ENCODE measurements at places on chromosomes 13 and 19.

- DNase-seq, result peak; percentile 48
These were observed at the start of gene RUBCNL for GRCh38 chr13:46387064-46387851. RUBCNL (minus strand) TSS chr13:46387252; CDS start chr13:46372475, 14,777 bp downstream.

- DNase-seq, result no peak
These were observed 1096.8 kb upstream of the PCDH20 start for GRCh38 chr13:62512194-62513141.

GRCh38 chr13:113861433-113862030 lies 2.3 kb downstream of the GAS6 start:
- no peak for DNase-seq

DNA sequence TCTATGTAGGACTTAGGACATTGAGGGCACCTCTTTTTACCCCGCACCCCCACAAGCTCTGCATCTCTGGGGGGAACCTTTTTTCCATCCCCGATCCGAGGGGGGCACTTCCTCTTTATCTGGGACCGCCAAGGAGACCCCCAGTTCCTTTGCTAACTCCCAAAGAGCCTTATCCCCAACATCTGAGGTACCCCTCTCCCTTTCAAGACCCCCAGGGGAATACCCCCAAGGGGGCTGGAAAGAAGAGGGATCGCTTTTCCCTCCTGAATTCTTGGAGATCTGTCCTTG lies 1.1 kb downstream of the TNFSF9 start:
- DNase-seq, result no peak

DNA sequence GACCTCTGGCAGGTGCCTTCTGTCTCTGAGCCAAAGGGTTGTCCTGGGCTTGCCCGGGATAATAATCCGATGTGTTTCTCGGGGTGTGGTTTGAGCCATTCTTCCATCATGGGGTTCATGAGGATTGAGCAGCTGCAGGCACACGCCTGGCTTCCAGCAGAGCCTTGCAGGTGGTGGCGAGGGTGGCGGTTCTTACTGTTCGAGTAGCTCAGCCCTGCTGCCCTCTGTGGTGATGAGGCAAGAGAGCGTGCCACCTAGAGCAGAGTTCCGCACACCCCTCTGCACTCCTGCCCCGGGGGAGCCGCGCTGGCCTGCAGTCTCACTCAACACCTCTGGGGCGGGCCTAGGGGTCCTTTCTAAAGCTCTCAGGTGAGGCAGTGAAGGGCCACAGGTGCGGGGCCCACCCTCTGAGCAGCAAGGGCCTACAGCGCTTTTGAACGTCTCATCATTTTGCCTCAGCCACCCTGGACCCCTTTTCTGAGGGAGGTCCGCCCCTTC lies 3.8 kb downstream of the SCN1B start:
- DNase-seq, result no peak

DNA sequence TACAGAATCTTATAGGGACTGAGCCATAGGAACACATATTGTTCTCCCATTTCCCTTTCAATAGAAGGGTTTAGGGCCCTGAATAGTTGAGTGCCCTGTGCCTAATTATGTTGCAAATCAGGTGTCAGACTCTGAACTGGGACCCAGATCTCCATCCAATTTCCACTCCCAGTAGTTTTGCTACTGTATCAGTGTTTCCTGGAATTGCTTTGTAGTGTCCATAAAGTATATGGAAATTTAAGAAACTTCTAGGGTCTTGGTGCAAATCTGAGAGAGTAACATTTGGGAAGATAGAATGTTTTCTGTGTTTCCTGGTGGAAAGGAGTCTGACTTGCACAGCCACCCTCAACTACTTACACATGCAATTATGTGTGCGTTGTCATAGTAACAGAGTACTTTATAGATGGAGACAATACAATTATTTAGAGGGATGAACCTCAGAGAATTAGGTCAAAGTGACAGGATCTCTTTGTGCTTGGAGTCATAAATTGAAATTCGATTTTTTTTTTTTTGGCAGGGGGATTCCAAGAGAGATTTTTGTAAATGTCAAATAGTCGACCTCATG lies 646 bp upstream of the SLC10A2 start:
- DNase-seq, result no peak

- no peak for DNase-seq
These were observed 573.7 kb downstream of the IRS2 start for GRCh38 chr13:109212650-109213049.

- no peak for DNase-seq
These were observed 25.1 kb downstream of the GAS6 start for GRCh38 chr13:113838711-113839201.

DNA sequence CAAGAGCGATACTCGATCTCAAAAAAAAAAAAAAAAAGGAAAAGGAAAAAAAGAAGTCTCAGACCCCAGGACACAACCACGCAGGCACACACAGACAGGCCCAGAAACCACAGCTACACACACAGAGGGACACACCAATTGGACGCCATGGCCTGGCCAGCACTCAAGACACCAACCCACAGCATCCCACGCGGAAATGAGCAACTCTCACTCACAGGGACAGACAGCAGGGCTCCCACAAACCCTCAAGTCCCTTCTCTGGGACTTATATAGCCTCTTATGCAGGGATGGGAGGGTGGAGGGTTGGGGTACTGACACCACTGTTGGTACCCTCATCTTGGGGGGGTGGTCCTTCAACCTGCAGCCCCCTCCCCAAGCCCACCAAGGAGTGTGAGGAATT lies 5.9 kb downstream of the NOTCH3 start:
- DNase-seq, result no peak

DNA sequence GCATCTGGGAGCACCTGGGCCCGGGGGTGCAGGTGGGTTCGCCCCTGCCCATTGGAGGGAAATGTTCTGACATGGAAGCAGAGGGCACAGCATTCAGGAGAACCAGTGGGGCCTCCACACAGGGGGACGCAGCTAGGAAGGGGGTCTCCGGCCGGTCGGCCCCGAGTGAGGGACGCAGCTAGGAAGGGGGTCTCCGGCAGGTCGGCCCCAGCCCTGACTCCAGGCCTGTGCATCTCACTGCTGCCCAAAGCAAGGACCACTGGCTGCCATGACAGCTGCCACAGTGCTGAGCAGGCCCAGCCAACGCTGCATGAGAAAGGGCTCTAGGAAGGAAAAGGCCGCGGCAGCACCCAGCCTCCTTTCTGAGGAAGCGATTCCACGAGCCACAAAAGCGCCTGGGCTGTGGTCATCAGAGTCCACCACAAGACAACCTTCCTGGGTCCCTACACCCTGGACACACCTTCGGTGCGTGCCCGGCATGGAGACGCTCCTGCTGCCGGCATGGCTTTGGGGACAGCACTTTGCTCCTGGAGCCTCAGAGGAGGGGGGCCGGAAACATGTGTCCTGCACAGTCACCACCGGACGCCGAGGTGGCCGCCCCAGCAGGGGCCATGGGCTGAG lies 9.7 kb downstream of the RASA3 start:
- no peak for DNase-seq

GRCh38 chr13:67184247-67184646 lies 45.9 kb downstream of the PCDH9 start:
- DNase-seq, result no peak

DNA sequence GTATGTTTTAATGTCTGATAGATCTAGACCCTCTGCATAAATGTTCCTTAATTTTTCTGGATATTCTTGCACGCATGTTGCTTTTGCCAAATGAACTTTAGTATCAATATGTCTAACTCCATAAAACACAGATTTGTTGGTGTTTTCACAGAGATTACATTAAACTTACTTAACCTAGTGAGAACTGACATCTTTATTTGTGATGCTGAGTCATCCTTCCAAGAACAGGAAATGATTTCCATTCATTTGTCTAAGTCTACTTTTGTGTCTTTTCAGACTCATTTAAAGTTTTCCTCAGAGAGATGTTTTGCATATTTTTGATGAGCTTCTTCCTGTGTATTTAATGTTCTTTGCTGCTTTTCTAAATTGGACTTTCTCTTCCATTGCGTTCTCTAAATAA lies 184.0 kb downstream of the SLC7A1 start:
- DNase-seq, result no peak

DNA sequence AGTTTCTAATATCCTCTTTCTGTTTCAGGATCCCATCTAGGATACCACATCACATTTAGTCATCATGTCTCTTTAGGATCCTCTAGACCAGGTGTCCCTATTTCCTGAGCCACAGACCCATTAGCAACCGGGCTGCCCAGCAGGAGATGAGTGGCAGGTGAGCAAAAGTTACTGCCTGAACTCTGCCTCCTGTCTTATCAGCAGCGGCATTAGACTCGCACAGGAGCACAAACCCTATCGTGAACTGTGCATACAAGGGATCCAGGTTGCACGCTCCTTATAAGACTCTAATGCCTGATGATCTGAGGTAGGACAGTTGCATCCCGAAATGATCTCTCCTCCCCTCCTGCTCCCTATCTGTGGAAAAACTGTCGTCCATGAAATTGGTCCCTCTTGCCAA lies 7.8 kb upstream of the CEBPG start:
- DNase-seq, result no peak

- no peak for DNase-seq
These were observed 635.7 kb downstream of the UQCRFS1 start for GRCh38 chr19:28577233-28577632.

DNA sequence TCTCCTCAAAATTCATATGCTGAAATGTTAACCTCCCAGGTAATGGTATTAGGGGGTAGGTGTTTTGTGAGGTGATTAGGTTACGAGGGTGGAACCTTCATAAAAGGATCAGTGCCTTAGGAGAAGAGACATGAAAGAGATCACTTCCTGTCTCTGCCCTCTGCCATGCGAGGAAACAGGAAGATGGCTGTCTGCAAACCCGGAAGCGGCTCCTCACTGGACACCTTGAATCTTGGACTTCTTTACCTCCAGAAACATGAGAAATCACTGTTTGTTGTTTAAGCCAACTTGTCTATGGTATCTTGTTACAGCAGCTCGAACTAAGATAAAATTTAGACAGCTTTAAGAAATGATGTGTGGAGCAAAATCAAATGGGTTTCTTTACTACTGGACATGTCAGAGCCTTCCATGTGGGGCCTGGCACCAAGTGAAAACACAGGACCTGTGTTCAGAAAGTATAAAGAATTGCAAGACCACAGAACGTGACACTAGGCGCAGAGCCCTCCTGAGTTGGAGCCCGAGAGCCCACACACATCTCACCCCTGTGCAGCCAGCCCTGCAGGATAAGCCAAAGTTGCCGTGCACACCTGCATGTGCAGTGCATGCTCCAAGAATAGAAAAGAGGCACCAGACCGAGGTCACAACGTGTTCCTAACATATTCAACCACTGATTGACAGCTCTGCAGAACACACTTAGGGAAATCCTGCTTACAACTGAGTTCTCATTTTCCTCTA lies 112.5 kb upstream of the UQCRFS1 start:
- no peak for DNase-seq

GRCh38 chr19:2841855-2842574 lies 740 bp downstream of the ZNF555 start:
- no peak for DNase-seq

DNA sequence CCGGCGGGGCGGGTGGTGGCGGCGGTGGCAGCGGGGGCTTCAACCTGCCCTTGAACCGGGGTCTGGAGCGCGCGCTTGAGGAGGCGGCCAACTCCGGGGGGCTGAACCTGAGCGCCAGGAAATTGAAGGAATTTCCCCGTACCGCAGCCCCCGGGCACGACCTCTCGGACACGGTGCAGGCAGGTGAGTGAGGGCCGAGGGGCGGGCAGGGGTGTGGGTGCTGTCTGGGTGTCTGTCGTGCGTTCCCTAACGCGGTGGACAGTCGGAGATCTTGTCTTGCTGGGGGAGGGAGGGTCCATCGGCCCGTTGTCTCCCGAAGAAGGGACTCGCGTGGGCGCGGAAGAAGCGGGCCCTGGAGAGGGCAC lies 533 bp downstream of the LRCH1 start:
- DNase-seq, result no peak

DNA sequence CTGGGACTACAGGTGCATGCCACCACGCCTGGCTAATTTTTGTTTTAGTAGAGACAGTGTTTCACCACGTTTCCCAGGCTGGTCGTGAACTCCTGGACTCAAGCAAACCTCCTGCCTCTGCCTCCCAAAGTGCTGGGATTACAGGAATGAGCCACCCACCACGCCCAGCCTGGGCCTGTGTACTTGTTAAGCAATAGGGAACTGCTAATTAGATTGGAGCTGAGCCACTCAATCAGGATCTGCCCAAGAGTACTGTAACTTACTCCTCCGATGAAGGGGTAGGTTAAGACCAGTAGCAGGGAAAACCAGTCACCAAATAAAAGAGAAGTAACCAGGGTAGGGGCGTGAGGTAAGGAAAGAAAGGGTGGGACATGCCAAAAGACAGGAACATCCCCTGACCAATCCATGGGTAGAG lies 2.3 kb downstream of the DDX39A start:
- no peak for DNase-seq

- no peak for DNase-seq
These were observed 60.0 kb downstream of the ANKRD10 start for GRCh38 chr13:110854866-110855265.

- DNase-seq, result peak; percentile 99
These were observed at the start of gene KRI1 for GRCh38 chr19:10565567-10566407. KRI1 (minus strand) TSS chr19:10566010; CDS start chr19:10565999, 11 bp downstream.

DNA sequence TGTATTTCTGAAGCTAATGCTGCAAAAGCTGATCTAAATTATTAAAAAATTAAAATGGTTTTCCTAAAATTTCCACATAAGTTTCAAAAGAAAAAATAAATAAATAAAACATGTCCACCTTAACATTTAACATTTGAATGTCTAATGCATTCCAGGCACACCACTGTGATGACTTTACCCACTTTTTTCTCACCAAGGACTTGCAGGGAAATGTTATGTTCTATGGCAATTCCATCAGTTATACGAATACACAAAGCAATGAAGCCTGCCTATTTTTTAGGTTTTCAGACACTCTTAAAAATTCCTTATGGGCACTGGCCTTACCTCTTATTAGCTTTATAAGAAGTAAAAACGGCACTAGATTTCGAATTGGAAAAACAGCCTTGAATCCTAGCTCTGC lies 10.2 kb downstream of the TSC22D1 start:
- DNase-seq, result no peak

- no peak for DNase-seq
These were observed 64.1 kb downstream of the KLF12 start for GRCh38 chr13:74070065-74070464.

GRCh38 chr19:49786376-49786820 lies 19.6 kb downstream of the AP2A1 start:
- DNase-seq, result no peak

DNA sequence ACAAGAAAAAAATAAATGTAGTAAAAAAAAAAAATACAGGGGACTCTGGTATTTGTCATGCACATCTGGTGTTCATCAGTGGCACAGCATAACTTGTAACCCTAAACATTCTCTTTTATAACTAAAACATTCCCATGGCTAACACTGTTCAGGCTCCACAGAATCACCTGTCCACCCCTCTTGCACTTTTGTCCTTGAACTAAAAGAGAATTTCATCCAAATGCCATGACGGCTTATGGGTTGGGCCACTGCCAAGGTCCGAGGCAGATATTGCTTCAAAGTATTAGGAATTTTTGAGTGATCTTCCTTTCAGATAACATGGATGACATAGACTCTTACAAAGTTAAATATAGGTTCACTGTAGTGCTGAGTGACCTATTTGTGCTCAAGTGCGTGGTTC lies 25.7 kb upstream of the SERP2 start:
- DNase-seq, result no peak

Data from CD4-positive, alpha-beta T cell (primary cell).